ENCODE measurements at places on chromosomes 5 and 9.

GRCh38 chr9:136111910-136112309 lies 6.8 kb downstream of the TMEM250 start:
- DNase-seq = no peak

DNA sequence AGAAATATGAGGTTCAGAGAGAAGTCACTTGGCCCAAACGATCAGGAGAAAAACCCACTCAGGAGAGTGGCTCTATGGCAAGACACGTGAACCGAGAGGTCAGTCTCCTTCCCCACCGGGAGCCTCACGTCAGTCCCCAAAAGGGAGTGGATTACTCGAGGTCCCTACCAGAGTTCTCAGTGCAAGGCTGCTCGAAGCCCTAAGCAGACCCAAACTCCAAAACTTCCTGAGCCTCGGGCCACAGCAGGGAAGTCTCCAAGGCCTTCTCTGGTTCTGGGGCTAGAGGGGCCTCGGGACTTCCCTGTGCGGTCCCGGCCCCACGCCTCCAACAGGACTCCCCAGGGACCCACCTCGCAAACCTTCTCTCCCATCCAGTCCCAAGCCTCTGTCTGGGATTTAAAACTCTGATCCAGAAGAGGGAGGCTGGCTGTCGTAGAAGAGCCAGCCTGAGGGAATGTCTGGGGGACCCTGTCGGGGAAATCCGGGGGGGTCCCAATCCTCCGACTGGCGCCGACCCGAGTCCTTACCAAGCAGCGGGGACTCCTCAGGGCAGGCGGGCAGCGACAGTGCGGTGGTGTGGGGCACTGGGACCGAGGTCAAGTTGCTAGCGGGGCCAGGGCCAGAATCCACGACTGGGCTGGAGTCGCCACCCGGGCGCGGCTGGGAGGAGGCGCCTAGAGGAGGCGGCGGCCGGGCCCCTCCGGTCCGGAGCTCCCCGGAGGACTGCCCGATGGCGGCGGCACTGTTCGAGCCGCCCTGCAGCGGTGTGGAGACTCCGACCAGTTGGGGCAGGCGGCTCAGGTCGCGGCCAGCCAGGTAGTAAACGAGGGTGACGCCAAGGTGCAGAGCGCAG lies 679 bp downstream of the B4GALT1 start:
- DNase-seq = no peak

DNA sequence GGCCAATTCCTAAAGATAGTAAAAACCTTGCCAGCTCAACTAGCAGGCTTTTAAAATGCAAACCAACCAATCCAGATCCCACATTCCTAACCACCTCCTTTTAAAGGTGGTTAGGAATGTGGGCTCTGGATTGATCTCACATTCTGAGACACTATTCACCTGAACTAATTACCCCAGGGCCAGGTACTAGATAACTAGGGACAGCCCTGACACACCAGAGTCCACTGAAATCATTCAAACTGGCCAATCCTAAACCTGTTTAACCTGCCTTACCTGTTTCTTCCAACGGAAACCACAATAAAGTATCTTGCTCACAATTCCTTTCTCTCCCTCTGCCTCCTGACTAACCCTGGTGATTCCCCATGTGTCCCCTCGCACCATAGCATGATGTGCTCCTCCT lies 168.3 kb upstream of the DMAC1 start:
- no peak for DNase-seq

GRCh38 chr9:131107760-131108159 lies 11.4 kb downstream of the AIF1L start:
- DNase-seq = no peak

DNA sequence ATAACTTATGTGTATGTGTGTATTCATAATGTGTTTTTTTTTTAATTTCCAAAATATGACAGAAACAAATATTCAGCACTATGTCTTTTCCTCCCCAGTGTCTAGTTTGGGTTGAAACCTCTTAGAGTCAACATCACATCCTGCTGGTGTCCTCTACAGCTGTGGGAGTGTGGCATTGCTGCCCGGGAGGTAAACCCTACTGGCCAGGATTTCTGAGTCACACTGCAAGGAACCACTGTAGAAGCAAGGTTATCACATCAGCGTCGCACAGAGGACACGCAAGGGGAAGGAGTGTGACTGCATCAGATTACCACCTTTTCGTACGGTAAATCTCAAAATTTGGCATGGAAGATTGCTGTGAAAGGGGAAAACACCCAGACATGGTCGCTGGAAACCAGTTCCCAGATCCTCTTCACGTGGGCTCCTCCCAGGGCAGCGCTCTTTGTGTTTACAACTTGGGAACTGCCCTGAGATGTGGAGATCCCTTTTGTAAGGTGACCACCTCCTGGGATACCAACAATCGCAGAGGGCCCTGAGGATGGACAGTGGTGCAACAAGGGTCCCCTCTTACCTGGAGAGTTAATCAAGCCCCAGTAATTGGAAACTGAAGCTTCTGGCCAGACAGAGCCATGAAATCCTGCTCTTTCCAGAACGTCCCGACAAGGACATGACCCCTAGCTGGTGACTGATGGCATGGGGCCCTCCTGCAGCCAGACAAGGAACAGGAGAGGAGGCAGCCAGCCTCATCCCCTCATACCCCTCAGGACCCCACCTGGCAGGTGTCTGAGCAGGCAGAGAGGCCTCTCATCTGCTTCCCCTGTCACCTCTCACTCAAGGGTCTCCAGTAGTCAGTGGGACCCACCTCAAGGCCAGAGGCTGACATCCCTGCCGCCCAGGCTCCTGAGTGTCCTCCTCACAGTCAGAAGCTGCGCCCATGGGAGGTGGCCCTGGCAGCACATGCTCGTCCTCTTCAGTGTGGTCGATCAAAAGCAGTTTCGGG lies 194.7 kb downstream of the MED10 start:
- DNase-seq = no peak

- DNase-seq = no peak
Measured at GRCh38 chr5:58738336-58738735, 155.5 kb downstream of the RAB3C start.

DNA sequence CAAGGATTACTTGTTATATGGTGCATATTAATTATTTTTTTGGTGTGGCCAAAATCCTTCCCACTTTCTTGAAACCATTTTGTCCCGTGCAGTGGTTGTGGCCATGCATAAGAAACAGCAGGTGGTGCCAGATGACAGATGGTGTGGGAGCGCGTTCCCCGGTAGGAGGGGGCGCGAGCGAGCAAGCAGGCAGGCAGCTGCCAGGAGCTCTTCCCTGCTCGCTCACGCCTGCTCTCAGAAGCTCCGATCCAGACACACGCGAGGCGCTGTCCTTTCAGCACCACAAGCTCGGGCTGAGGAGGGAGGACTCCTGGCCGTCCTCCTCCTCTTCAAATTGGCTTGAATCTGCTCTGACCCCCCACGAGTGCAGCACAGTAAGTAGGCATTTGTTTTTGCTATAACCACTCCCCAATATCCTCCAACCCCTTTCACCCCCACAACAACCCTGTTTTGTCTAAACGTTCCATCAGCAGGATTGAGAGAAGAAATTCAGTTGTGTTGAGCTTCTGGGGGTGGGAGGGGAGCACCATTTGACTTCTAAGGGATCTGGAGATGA lies at the start of gene NSG2:
NSG2 (plus strand) TSS at position 237 of the 556 bp plus-strand sequence. CDS start 1,050 bp downstream, outside the sequence.
- peak; percentile 93 for DNase-seq

DNA sequence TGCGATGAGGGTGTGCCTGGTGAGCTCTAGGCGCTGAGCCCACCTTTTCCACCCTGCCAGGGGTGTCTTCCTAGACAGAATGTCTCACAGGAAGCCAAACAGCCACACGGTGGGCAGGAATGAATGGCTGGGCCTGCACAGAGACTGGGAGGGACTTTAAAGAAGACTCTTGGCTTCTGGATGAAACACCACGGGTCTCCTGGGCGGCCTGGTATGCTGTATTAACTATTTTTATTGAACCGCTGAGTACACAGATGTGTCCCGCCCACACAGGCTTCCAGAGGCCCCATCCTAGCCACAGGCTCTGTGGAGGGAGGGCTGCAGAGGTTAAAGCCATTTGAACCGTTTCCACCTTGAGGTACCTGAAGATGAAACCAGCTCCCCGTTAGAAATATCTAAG lies 115.2 kb upstream of the CXCL14 start:
- peak; percentile 60 for DNase-seq

- no peak for DNase-seq
Measured at GRCh38 chr5:77993141-77993854, 217.2 kb upstream of the TBCA start.

DNA sequence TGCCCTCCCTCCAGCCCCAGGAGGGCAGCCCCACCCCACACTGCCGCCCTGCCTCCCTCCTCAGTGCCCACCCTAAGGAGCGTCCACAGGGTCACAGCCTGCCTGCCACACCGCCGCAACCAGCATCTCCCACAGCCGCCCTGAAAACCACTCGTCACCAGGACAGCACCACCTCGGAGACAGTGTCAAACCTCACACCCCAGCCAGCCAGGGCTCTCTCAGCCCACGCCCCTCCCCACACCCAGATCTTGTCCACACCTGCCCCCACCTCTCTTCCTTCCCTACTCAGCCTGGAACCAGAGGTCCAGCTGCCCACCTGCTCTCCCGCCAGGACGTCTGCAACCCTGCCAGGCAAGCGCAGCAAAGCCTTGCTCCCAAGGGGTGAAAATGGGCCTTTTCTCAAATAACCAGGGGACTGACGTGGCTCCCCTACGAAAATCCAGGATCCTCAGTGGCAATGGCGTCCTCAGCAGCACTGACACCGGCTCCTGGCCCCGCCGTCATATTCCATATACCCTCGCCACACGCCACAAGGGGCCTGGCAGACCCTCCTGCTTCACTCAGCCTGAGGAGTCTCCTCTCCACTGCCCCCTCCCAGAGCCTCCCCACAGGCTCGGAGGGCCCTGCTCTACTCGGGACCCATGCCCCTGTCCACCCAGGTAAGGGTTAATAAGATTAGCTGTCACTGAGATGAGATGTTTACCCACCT lies 71.0 kb upstream of the ADAMTS2 start:
- DNase-seq = no peak
